ENCODE measurements at places on chromosomes 1 and 21.

DNA sequence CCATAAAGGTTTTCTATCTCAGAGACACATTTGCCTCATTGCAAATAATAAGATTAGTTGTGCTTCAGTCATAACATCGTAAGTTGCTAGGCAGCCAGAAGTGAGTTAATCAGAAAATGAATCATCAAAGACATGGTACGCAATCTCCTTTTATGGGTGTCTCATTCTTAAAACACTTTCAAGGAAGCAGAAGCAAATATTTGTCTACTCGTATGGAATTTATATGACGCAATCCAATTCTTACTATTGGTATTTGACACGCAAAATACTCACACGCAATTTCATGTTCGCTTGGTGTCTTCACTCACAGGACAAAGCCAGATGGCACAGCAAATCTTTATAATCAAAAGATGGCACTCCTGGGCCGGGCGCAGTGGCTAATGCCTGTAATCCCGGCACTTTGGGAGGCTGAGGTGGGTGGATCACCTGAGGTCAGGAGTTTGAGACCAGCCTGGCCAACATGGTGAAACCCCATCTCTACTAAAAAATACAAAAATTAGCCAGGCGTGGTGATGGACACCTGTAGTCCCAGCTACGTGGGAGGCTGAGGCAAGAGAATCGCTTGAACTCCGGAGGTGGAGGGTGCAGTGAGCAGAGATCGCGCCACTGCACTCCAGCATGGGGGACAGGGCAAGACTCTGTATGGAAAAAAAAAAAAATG, 56.4 kb downstream of the HLCS start:
- DNase-seq: peak; percentile 91

DNA sequence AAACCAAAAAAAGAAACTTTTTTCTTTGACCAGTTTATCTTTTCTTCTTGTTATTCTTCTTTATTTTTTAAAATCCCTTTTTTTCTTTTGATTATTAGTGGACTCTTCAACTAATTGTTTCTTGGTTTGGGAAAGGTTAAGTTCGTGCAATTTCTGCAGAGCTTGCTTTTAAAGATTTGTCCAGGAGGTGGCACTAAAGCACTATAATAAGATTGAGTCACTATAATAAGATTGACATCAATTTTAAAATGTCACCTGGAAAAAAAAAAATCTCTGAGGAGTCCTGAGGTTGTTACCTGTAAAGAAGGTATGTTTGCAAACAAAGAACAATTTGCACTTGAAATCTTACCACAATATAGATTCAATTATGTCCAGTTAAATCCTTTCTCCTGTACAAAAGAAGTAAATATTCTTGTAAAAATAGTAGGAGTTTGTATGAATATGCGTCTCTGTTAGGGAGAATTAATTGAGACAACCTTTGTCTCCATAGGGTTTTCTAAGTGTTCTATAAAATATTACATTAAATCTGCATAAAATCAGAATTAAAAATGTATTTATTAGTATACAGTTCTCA, 166.7 kb downstream of the ADGRL4 start:
- peak; percentile 66 for DNase-seq

DNA sequence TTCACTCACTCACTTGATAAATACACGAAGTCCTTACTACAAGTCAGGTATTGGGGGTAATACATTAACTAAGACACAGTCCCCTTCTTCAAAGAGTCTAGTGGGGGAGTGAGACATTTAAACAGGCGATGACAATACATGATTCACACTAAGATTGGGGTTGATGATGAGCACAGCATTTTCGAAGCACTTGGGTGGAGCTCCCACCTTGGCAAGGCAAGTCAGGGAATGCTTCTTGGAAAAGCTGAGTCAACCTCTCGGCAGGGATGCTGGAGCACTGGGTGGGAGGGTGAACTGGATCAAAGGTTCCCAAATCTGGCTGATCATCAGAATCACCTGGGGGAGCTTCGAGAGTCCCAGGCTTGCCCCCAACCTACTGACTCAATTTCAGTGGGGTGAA, 57.9 kb upstream of the ENAH start:
- DNase-seq: no peak

DNA sequence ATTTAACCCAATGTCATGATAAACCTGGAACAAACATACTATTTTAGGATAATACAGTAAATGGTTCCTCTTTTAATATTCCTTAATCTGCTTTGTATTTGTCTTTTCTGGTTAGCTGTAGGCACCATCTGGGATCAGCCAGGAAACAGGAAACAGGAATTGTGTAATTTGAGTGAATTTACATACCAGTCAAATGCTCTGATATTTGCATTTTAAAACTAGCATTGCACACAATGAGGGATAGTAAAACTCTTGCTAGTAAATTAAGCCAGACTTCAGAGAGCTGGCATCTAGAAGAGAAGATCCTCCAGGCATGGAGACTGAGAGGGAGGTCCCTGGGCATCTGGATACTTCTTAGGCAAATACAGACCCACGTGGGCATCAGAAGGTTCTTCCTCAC, 103.5 kb downstream of the HMCN1 start:
- DNase-seq: no peak

GRCh38 chr1:112558634-112559033, 49.9 kb downstream of the WNT2B start:
- DNase-seq: no peak

DNA sequence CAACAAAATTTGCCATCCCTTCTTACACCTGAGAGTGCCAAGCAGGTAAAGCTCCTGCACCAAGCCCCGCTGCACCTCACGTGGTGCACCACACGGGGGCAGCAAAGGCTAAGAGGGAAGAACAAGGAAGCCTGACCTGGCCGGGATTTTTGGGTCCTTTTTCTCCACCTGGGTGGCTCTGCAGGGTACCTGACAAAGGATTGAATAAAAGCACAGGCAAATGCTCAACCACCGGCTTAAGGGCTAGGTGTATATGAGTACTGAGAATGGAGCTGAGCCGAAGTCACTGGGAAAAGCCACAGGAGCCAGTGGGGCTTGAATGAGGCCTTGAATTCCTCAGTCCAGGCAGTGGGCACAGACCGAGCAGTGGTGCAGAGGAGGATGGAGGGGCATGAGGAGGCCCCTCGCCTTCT, 36.4 kb downstream of the ZNF697 start:
- DNase-seq: peak; percentile 69

GRCh38 chr1:18100491-18101063, 7.0 kb upstream of the IGSF21 start:
- DNase-seq: peak; percentile 68

DNA sequence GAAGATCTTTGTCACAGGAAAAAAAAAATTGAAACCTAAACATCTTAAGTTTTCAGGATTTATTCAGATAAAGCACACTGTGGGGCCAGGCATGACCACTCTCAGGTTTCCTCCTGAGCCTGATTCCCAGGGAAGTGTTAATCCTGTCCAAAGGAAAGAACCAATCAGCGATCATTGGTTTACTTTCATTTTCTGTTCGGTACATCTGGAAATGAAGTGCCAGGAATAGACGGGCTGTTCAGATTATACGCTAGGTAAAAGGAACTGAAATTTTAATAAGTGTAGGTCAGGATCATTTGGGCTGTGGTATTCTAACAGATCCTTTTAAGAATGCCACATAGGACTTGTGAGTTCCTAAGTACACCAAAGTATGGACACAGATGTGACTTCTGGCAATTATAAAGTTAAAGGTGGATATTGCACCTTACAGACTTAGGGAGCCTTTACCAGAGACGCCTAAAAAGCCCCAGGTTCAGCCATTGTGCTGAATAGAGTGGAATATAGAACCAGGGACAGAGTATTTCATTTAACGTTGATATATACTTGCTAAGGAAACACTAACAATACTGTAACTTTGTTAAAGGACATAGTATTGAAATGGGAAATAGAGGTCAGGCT, 9.3 kb upstream of the CACYBP start:
- peak; percentile 37 for DNase-seq

DNA sequence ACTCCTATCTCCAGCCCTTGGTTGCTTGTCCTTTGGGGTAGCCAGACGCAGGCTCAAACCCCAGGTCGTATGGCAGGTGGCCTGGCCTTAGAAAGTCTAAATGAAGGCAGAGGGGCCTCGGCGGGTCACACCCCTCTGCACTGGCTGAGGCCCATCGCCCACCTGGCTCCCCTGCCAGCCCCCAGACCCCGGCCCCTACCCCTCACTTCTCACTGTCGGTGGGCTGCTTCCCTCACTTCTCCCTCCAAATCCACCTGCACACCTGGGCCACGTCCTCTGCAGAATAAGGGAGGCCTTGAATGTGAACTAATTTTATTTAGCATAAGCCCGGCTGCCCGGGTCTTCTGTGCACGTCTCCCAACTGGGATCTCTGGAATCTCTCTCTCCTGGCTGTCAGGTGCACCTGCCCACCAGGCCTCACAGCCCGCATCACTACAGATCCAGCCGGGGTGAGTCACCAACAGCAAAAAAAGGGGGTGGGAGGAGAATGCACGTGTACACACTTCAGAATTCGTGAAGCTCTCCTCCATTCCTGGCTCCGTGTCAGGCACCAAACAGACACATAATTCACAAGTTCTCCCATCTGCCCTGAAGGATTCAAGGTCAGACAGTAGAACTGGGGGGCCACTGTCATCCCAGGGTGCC, 107.5 kb upstream of the SIM2 start:
- DNase-seq: no peak

GRCh38 chr1:184888505-184888904, 85.8 kb downstream of the NIBAN1 start:
- no peak for DNase-seq

- no peak for DNase-seq
Observed at GRCh38 chr1:34164771-34165391, at the start of gene CSMD2. TSS of gene CSMD2 (minus strand) at chr1:34165230. CDS start at chr1:34165097, 133 bp downstream.

DNA sequence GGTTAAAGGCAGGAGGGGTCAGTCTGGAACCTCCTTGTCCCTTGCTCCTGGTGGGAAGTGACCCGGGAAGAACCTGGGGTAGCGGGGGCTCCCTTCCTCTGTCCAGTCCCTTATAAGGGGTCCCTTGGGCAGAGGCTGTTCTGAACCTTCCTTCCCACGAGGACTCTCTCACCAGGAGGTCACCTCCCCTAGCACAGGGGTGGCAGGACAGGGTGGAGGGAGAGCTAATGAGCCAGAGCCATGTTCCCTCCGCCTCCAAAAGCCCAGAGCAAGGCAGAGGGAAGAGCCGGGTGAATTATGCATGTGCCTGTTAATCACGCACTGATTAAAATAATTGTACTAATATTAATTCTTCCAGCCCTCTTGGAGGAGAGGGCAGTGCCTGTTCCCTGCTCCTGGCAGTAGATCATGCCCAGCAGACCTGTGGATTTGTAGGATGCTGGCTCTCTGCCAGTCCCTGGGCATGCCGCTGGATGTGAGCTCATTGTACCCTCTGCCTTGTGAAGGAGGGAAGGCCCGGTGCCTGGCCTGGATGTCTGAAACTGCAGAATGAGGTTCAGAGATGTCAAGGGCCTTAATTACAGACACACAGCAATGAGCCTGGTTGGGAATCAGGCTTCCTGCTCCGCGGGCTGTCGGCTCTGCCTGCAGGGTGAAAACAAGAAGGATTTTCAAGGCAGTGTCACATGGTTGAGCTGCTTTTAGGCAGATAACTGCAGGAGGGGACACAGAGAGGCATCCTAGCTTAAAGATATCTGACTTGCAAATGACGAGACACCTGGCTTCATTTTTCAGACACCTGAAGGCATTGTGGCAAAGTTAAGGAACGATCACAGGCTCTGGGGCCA, 68.2 kb downstream of the IGSF21 start:
- DNase-seq: no peak

GRCh38 chr1:2088458-2088857, 38.2 kb downstream of the PRKCZ start:
- DNase-seq: no peak

- peak; percentile 79 for DNase-seq
Observed at GRCh38 chr1:40508375-40509341, at the start of gene EXO5. TSS of gene EXO5 (plus strand) at chr1:40508767. CDS start at chr1:40514545, 5,778 bp downstream.

DNA sequence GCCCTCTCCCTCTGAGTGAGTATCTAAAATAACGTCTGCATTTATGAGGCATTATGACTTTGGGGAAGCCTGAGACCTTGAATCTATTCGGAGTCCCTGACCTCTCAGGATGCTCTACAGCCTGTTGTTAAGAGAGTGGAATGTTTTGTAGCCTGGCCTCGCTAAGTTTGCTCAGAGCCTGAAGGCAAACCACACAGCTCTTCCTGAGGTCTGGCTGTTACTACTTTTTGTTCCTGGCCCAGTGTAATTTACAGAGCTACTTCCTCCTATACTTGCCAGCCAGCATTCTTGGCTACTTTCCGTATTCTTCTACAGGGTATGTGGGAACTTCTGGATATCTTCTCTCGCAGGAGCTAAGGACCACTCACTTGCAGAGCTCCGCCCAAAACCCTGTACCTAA, 3.6 kb upstream of the ZMYM4 start:
- peak; percentile 55 for DNase-seq

GRCh38 chr21:32476661-32477423, 64.3 kb downstream of the EVA1C start:
- no peak for DNase-seq

DNA sequence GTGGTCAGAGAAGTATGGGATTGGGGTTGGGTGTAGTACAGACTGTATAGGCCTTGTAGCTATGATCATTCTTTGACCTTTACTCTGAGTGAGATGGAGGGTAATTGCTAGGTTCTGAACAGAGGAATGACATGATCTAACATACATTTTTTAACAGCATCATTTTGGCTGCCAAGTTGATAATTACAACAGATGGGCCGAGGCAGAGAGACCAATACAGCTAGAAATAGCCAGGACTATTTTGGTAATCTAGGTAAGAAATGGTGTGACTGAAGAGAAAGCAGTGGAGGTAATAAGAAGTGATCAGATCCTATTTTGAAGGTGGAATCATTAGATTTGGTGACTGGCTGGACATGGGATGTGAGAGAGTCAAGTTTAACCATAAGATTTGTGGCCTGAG, 43.5 kb downstream of the RPAP2 start:
- DNase-seq: no peak
